ENCODE measurements at places on chromosomes 2 and 18.

GRCh38 chr2:198374375-198375082 is 570.1 kb downstream of the PLCL1 start:
- DNase-seq, result peak; percentile 76

DNA sequence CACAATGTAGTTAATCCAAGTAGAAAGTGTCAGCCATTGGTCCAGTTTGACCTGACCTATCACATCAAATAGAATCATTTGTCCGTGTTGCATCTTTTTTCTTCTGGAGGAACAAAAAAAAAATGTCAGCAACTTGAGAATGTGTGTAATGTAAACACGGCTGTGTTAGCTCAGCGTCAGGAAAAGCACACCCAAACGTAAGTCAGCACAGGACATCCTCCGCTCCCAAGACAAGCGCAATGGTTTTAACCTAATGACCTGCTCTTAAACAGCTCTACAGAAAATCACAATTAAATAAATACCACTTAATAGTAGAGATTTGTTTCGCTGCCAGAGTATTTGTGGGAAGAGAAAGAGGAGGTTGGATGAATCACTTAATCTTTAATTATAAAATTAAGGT is 59.4 kb downstream of the OSR1 start:
- no peak for DNase-seq

- DNase-seq, result no peak
These were observed 317.8 kb upstream of the ZNF521 start for GRCh38 chr18:25669741-25670140.

GRCh38 chr18:23209031-23209430 is 73.7 kb downstream of the CABLES1 start:
- no peak for DNase-seq

DNA sequence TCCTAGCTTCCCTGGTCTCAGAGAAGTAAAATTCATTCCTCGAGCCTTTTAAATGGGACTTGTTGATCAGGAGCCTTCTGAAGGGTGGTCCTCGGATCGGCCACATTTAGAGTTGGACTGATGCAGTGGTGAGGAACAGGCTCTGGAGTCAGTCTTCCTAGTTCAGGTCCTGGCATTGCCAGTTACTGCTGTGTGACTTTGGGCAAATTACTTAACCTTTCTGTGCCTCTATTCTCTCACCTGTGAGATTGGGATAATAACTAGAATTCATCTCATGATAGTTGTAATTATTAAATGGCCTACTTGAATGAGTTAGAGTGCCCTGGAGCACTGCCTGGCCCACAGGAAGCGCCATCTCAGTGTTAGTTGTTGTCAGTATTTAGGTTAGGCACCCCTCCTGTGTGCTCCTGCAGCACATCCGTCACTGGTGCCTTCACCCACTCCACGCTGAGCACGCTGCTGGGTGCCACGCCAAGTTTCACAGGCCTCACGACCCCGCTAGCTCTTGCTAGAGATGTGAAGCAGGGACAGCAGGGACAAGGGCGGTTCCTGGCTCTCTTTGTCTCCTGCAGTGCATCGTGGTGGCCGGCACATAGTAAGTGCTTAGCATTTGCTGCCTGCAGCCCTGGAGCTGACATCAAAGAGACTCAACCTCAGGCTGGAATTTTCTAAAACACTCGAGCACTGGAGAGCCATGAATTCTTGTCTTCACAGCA is 122.9 kb downstream of the FAM210A start:
- DNase-seq, result no peak

- peak; percentile 34 for DNase-seq
These were observed 198.2 kb downstream of the SRBD1 start for GRCh38 chr2:45412754-45413379.

GRCh38 chr2:23073671-23074070 is 311.3 kb upstream of the KLHL29 start:
- DNase-seq, result no peak

DNA sequence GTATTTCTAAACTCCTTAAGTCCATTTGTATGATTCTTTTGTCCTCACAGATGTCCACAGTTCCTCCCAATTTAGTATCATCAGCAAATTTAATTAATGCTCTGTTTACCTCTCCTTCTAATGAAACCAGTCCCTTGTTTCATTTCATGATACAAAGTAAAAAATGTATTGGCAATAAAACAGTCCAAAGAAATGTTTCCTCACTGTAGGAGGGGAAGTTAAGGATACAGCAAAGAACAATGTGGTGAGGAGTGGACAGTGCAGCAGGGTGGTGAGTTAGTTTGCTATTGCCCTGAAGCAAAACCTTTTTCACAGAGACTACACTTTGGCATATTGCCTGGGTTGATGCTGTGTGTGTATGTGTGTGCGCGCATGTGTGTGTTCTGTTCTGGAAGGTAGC is 401.5 kb downstream of the ARHGAP15 start:
- DNase-seq, result no peak
